ENCODE measurements at places on chromosomes 1 and 21. TPM values are rescaled to one million over a fixed set of nuclear protein-coding genes. Genes with fewer than 3 reads are reported as not detected.

The TMEM240 gene
- total RNA-seq: 0.38 TPM

DNA sequence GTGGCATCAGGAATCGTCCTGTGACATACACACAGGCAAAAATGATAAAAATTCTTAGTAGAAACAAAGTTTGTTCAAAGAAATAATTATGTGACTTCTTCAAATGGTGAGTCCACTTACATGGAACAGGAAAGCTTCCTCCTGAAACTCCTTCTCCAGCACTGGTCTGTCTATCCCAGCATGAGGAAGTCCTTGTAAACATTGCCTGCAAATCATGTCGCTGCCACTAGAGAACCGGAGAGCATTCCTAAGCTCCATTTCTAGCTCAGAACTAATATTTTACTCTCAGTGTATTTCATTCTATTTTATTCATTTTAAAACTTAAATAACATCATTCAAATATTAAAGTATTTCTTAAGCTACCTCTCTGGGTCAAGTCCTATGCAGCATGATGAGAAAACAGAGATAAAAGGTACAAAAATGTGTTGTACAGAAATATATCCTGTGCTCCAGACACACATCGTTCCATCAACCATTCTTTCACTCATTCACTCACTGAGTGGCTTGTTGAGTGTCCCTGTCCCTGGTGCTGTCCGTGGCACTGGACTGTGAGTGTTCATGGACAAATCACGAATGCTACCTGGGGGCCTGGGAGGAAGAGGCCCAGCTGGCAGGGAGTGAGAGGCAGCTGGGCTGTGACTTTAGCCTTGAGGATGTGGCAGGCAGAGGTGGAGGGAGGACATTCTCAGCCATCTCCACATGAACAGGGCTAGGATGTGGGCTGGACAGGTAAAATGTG, 10.0 kb downstream of the CYP4A22 start:
- no peaks in the 10 kb centered on the region for H3K27me3 ChIP-seq
- H3K4me3 ChIP-seq: no peak overlapping the region
- no peaks in the 10 kb centered on the region for H3K4me1 ChIP-seq
- H3K27ac ChIP-seq: no peak overlapping the region

DNA sequence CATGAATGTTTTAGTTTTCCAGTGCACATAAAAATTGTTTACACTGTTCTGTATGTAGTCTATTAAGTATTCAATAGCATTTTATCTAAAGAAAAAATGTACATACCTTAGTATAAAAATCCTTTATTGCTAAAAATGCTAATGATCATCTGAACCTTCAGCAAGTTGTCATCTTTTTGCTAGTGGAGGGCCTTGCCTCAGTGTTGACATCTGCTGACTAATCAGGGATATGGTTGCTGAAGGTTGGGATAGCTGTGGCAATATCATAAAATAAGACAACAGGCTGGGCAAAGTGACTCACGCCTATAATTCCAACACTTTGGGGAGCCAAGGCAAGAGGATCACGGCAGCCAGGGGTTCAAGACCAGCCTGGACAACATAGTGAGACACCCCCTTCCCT, 9.0 kb downstream of the DYNLT5 start:
- no peak overlapping the region for H3K27ac ChIP-seq
- no peak for DNase-seq
- H3K36me3 ChIP-seq: no peaks in the 10 kb centered on the region
- no peaks in the 10 kb centered on the region for H3K4me1 ChIP-seq

DNA sequence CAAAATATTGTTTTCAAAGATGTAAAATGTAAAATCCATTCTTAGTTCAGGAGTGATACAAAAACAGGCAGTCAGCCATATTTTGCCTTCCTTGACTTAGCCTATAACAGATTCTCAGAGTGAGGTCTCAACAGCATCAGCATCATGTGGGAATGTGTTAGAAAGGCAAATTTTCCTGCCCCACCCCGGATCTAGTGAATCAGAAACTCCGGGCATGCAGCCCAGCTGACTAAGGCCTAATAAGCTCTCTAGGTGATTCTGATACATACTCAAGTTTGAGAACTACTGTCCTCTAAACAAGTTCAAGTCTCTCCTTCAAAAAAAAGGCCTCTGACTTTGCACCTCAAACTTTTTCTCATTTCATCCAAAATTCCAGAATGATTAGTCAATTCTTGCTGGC, 46.9 kb upstream of the PRRC2C start:
- no peak for DNase-seq
- no peak overlapping the region for H3K4me3 ChIP-seq
- no peaks in the 10 kb centered on the region for H3K36me3 ChIP-seq
- H3K27ac ChIP-seq: no peak overlapping the region
- H3K27me3 ChIP-seq: no peaks in the 10 kb centered on the region

DNA sequence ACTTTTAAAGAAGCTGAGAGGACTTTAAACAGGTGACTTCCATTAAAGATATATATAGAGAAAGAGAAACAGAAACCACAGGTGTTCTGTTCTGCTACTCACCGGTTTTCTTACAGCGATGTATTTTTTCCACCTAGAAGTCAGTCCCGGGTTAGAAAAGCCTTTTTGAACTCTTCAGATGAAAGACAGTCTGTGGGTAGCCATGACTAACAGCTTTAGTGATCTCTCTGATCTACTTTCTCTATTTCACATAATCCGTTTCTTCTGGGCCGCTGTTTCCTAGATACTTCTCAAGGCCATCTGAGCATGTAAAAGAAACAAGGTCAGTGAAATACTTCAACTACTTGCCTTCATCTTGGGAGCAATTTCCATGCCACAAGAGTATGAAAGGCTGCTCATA, 25.1 kb downstream of the WDR64 start:
- no peaks in the 10 kb centered on the region for H3K36me3 ChIP-seq
- H3K27me3 ChIP-seq: no peaks in the 10 kb centered on the region
- DNase-seq: no peak

The TDRD5 gene
- total RNA-seq: not detected

- peaks cover 10% of the 10 kb centered on the region for H3K4me1 ChIP-seq
- H3K36me3 ChIP-seq: no peaks in the 10 kb centered on the region
- no peak for DNase-seq
- H3K27me3 ChIP-seq: peaks cover 66% of the 10 kb centered on the region
- H3K4me3 ChIP-seq: peak overlapping the region; percentile 69
- H3K27ac ChIP-seq: no peak overlapping the region
These were observed 866 bp upstream of the WNT2B start for GRCh38 chr1:112507921-112508277.

DNA sequence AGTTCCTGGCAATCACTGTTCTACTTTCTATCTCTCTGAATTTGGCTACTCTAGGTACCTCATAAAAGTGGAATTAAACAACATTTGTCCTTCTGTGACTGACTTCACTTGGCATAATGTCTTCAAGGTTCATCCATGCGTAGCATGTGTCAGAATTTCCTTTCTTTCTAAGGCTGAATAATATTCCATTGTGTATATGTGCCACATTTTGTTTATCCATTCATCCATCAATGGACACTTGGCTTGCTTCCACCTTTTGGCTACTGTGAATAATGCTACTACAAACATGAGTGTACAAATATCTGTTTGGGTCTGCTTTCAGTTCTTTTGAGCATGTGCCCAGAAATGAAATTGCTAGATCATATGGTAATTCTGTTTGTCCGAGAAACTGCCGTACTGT, 14.7 kb downstream of the CACHD1 start:
- H3K4me1 ChIP-seq: no peaks in the 10 kb centered on the region
- H3K36me3 ChIP-seq: no peaks in the 10 kb centered on the region
- no peak for DNase-seq

DNA sequence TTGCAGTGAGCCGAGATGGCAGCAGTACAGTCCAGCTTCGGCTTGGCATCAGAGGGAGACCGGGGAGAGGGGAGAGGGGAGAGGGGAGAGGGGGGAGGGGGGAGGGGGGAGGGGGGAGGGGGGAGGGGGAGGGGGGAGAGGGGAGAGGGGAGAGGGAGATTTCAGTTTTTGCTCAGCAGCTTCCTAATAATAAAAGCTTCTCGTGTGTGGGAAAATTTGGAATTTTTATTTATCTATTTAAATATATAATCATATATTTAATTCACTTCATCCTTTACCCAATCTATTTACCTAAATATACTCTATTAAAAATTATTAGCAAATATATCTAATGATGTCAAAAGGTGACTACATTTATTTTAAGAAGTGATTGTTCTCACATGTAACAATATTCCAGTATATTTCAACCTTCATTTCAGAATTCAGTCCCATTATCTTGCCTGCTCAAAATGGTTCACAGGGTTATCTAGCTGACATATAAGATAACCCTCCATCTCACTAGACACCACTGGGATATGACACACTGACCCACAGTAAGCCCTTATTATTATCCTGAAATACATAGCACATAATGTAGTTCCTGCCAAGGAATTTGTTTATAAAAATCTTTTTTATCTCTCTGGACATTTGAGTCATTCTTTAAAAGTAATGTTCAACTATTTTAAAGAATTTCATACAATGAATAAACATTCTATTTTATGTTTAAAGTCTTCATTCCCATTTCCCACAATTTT, 105.9 kb downstream of the GPATCH2 start:
- H3K4me1 ChIP-seq: no peaks in the 10 kb centered on the region
- no peaks in the 10 kb centered on the region for H3K27me3 ChIP-seq
- H3K4me3 ChIP-seq: no peak overlapping the region
- no peak for DNase-seq

Measured in activated CD8-positive, alpha-beta memory T cell treated with anti-CD3 and anti-CD28 coated beads, Interleukin-2, amount 10 ng/mL, durations not matched to agents 7 days and 5 days (primary cell).